ENCODE measurements at places on chromosomes 3 and 15.

GRCh38 chr3:8579096-8579495 is 65.5 kb downstream of the SSUH2 start:
- no peak for DNase-seq

- no peak for DNase-seq
Observed at GRCh38 chr3:170605490-170605889, 19.6 kb upstream of the SLC7A14 start.

DNA sequence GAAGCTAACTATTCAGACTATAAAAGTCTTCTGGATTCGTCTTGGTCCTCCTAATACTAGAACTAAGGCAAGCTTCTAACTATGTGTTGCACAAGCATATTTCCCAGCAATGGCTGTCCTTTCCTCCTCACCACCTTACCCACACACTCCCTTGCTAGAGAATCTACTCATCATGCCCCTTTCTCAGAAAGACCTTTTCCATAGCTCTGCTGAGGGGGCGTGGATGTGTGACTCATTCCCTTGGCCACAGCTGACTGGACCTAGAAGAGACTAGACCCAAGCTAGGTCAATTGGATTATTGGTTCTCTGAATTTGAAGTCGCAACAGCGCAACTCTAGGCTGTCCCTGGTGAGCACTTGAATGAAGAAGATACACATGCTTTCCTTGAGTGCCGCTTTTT is 47.1 kb downstream of the ERC2 start:
- no peak for DNase-seq

DNA sequence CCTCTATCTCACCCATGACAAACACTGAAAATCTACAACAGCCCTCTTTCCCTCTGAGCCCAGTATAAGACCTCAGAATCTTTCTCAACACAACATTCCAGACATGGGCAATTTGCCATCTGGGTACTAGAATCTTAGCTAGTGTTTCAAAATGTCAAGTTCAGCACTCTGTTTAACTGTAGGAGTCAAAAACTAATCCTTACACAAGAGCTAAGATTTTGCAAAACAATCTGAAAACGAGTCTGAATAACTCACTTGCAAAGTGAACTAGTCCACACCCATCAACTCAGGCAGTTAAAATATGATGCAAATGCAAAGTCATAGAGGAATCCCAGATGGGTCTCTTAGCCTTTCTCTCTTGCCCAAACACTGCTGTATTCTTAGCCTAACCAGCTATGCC is 67.8 kb downstream of the GPR176 start:
- DNase-seq = no peak

GRCh38 chr3:62149962-62150361 is 223.4 kb downstream of the FEZF2 start:
- DNase-seq = no peak

DNA sequence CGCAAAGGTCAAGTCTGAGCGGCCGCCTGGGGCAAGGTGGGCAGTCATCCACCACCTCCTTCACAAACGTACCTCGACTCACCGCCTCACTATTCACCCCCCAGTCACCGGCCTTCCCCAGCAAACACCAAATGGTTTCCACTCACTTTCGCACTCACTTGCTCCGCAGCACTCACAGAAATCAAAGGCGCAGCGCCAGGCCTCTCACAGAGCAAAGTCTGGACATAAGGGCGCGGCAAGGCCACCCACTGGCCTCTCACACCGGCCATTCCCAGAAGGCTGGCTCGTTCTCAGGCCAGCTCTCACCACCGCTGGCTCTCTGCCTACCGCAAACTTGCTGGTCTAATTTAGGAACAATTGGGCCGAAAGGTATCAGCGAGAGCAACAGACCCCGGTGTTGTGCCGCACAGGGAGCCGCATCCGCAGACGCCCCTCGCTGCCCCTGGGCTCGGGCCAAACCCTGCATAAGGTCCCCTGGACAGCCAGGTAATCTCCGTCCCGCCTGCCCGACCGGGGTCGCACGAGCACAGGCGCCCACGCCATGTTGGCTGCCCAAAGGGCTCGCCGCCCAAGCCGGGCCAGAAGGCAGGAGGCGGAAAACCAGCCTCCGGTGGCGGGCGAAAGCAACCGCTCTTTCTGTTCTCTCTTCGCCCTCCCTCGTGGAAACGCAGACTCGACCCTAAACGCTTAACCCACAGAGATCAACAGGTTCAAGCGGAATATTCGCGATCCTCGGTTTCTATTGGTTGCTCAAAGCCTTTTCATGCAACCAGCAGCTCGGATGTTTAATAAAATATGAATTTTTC is 2.9 kb downstream of the SHOX2 start:
- DNase-seq = no peak

DNA sequence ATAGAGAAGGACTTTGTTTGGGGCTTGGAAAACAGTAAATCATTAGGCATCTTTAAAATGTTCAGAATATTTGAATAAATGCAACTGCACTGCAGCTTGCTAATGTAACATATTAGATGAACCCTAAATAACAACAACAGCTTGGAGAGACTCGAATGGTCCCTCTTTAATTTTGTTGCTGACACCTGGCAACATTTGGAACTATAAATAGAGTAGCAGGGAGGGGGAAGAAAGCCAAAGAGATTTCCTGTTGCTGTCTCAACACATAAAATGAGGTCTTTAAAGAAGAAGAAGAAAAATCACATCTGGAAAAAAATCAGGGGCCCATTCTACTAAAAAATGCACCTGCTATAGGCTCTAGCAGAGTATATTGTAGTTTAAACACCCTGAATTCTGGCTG is 49.9 kb upstream of the DPPA4 start:
- DNase-seq = no peak

- no peak for DNase-seq
Observed at GRCh38 chr15:63306492-63307073, 29.2 kb downstream of the APH1B start.

- no peak for DNase-seq
Observed at GRCh38 chr15:47812470-47812999, 95.2 kb downstream of the SEMA6D start.

GRCh38 chr15:49038382-49038781 is 7.9 kb downstream of the SECISBP2L start:
- DNase-seq = no peak

GRCh38 chr3:71972031-71972430 is 187.1 kb upstream of the PROK2 start:
- no peak for DNase-seq

DNA sequence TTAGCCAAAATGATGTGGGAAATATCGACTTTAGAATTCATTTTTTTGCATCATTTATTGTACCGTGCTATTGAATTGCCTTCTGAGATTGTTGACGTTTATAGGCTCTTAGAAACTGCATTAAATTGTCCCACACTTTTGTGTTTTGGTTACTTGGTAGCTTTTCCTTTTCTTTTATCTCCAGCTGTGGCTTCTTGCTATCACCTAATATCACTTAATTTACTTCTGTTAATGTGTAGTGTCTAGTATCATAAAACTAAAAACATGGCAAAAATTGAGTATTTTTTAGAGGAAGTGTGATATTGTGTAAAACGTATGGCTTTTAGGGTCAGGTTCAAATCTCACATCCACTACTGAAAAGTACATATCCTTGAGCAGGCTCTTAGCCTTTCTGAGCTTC is 11.2 kb downstream of the TMOD3 start:
- no peak for DNase-seq

- no peak for DNase-seq
Observed at GRCh38 chr15:35753486-35753885, 207.5 kb upstream of the DPH6 start.

- DNase-seq = no peak
Observed at GRCh38 chr3:22039161-22039560, 288.2 kb upstream of the ZNF385D start.

DNA sequence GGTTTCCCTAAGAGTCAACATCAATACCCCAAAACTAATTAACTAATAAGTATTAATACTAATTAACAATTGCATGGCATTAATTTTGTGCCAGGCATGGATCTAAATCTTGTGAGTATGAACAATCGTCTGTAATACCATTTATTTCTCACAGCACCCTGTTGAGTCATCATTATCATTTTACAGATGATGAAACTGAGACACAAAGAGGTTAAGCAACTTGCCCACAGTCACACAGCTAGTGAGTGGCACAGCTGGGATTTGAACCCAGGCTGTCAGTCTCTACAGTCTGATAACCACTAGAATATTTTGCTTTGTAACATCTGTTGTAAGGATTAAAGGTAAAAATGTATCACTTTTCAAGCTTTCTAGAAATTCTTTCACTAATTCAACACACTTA is 423.4 kb upstream of the WNT5A start:
- no peak for DNase-seq

DNA sequence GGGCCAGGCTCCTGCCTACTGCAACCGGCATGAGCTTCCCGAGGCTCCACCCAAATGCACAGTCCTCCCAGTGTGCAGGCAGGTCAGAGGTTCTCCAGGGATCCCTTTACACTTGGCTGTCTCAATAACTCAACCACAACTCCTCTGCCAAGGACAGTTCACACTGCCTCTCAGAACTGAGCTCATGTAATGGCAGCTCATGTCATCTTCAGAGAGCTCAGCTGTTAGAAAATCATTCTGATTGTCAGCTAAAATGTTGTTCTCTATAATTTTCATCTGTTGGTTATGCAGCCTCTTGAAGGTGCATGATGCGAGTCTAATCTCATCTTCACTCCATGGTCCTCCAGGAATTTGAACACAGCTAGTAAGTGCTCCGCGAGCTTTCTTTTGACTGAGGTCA is 76.7 kb downstream of the SST start:
- no peak for DNase-seq

GRCh38 chr3:43608751-43609150 is 13.1 kb downstream of the ANO10 start:
- no peak for DNase-seq

- no peak for DNase-seq
Observed at GRCh38 chr3:26522919-26523318, 99.7 kb upstream of the LRRC3B start.

DNA sequence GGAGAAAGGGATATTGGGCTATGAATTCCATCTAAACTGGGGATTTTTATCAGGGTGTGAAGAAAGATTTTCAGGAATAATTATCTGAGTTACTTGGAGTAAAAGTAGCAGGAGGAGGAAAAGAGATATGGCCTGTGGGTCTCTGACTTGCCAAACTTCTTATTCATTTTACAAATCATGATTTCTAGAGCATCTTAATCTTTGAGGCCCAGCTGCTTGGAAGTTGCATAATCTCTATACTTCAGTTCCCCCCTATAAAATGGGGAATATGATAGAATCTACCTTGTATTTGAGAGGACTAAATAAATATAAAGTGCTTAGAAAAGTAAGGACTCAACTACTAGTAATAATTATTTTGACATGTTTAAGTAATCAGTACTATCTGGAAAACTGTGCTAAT is 11.0 kb upstream of the GABPB1 start:
- no peak for DNase-seq

DNA sequence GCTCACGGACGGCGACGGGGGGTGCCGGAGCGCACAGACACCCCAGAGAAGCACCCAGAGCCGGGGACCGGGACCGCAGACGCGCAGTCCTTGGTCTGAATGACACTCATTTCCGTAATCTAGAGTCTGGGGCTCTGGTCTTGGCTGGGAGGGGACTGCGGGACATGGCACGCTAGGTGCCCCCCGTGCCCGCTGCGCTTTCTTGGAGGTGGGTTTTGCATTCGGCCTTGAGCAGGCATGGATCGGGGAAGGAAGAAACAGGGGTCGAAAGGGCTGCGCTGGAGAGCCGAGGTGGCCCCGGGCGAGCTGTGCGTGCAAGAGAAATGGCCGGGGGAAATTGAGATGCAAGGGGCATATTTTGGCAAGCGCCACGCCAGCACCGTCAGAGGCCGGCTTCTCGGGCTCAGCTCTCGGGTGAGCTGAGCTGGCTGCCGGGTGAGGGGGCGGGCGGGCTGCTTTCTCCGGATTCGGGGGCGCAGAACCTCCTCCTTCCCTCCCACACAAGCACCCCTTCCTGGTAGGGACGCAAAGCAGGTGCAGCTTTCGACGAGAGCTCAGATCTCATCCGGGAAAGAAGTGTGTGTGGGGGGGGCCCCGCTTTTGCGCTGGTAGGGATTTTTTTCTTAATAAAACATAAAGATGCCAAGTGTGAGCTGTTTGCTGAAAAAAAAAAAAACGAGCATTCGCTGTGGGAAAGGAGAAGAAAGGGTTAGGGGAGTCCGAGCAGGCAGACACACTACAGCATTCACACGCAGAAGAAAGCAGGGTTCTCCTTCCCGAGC is 963 bp upstream of the NTRK3 start:
- DNase-seq = no peak

GRCh38 chr3:8489278-8489792 is 12.3 kb upstream of the LMCD1 start:
- no peak for DNase-seq

DNA sequence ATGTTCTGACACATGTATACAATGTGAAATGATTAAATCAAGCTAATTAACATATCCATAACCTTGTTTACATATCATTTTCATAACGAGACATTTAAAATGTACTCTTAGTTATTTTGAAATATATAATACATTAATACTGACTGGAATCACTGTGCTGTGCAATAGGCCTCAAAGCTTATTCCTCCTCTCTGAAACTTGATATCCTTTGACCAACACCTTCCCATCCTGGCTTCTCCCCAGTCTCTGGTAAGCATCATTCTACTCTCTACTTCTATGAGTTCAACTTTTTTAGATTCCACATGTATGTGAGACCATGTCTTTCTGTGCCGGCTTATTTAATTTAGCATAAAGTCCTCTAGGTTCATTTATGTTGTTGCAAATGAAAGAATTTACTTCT is 47.1 kb upstream of the IL20RB start:
- no peak for DNase-seq

- no peak for DNase-seq
Observed at GRCh38 chr3:127732879-127733350, 60.2 kb downstream of the ABTB1 start.

DNA sequence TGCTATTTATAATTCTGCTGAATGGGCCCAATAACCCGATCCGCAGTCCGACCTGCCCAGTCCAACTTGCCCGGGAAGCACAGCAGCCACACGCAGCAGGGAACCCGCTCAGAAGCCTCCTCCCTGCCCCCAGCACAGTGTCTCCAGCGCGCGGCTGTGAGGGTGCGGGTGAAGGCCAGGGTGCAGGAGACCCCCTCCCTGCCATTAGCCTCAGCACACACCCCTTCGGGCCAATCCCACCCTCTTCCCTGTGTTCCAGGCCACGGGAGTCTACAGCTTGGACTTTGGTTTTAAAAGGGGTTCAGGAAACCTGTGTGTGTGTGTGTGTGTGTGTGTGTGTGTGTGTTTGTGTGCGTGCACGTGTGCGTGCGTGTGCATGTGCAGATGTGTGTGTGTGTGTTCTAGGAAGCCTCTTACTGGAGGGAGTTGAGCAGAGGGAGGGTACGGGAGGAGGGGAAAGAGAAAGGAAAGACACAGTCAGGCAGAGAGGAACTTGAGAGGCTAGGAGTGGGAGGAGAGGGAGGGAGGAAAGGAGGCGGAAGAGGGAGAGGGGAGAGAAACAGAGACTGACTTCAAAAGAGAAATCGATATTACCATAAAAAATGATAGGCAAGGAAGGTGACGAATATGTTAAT is 34.2 kb downstream of the ATP2B2 start:
- no peak for DNase-seq
